ENCODE measurements at places on chromosomes 1 and 21.

- DNase-seq, result no peak
These were observed 21.1 kb downstream of the MAPKAPK2 start for GRCh38 chr1:206705726-206706297.

DNA sequence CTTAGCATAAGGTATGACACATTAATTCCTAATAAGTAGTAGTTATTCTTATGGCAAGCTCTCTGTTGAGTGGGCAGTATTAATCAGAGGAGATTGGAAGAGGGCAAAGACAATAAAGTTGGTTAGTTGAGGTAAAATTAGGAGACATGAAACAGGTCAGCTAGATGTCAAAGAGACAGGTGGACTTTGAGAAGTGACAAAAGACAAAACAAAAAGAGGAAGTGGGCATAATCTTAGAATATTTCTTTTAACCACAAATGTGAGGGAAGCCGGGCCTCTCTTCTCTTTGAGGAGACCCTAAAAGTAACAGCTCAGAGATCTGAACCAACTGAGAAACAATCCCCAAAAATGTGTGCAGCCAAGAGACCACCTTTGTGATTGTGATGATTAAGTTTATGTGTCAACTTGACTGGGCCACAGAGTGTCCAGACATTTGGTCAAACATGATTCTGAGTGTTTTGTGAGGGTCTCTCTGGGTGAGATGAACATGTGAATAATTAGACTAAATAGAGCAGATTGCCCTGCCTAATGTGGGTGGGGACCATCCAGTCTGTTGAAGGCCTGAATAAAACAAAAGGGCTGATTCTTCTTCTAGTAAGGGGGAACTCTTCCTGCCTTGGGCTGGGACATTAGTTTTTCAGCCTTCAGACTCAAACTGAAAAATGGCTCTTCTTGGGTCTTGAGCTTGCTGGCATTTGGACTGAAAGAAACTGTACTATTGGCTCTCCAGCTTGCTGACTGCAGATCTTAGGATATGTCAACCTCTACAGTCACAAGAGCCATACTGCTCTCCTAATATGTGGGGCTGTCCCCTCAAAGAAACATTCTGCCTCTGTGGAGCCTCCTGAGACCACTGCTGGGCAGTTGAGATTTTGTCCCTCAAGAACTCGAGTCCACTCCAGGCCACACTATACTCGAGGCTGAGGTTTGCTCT is 40.0 kb downstream of the FCRL5 start:
- DNase-seq, result no peak

- no peak for DNase-seq
These were observed 130.8 kb downstream of the HFM1 start for GRCh38 chr1:91273875-91274274.

DNA sequence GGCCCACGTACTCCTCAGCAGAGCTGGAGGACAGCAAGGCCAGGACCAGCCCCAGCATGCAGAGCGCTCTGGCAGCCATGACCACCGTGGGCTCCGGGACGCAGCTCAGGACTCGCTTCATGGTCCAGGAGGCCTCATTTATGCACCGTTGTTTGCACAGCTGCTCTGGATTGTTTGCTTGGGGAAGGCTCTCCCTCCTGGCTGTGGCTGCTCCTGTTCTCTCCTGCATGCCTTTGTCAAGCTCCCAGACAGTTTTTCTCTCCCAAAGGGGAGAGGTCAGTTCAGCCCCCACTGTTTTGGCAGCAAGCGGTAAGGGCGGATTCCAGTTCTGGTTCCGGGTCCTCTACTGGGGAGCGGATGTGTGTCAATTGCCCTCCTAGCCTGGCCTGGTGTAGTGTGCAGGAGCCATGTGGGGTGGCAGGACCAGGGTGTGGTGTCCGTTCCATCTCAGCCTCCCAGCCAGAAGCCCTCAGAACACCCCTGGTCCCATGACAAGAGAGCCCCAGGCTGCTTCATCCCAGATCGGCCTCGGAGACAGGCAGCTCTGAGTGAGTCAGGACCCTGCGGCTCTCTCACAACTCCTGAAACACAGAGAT is at the start of gene TFF3:
TFF3 (minus strand) TSS at position 114 of the 596 bp plus-strand sequence; CDS start at position 79, 35 bp downstream.
- peak; percentile 7 for DNase-seq

DNA sequence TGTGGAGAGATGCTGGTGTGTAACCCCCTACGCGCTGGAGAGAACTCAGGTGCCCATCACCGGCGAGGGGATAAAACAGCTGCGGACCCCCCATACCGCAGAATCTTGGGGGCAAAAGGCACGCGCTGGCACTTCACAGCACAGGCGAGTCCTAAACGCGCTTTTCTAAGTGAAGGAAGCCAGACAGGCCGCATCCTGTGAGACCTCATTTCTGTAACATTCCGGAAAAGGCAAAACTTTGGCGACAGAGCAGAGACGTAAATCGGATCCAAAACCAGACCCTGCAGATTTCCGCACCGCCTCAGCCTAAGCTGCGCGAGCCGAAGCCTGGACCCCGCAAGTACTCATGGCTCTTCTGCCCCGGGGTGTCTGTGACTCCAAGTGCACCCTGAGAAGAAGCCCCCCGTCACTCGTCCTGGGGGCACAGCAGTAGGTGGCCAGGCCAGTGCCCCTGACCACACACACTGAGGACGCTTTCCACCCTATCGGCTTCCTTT is 60.9 kb downstream of the SLX9 start:
- DNase-seq, result no peak

DNA sequence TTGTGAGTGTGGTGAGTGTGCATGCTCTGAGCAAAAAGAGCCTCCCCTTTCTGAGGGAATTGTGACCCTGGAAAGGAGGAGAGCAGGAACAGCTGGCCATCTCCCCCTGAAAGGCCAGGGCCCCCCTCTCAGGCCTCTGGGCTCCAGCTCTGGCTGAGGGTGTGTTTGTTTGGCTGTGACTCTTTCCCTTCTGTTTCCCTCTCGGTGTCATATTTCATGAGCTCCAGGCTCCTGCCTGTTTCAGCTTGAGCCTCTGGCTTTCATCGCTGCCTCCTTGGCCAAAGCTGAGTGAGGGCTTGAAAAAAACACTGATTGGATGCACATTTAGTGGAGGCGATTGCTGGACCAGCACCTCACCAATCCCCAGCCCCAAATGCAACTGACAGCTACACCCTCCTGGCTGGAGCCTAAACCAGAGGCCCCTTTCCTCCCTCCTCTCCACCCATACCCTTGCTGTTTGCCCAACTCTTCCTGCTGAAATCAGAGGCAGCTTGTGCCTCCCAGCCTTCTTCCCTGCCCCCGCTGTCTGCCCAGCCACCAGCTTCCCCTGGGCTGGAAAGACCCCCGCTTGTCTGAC is 64.1 kb downstream of the DDR2 start:
- peak; percentile 91 for DNase-seq

DNA sequence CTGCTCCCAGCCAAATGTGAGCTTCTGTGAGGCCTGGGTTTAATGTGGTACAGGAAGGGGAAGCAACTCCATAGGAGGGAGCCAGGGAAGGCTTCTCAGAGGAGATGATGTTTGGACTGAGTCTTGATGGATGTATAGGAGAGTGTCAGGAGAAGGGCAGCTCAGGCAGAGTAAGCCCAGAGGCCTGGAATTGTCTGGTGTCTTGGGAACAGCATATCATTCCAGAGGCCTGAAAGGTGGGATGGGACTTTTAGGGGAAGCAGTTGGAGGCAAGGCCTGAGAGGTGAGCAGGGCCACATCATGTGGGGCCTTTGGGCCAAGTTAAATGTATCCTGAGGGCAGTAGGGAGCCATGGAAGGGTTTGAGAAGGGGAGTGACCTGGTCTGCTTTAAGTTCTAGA is 148.6 kb upstream of the WNT4 start:
- DNase-seq, result no peak

- no peak for DNase-seq
These were observed 29.3 kb downstream of the KIRREL1 start for GRCh38 chr1:158022554-158023312.

GRCh38 chr1:167136191-167136614 is 42.3 kb downstream of the STYXL2 start:
- no peak for DNase-seq

GRCh38 chr1:12386130-12386529 is 156.3 kb downstream of the VPS13D start:
- DNase-seq, result no peak

GRCh38 chr21:42674351-42674940 is 21.0 kb downstream of the PDE9A start:
- peak; percentile 23 for DNase-seq

- no peak for DNase-seq
These were observed 41.0 kb downstream of the RUNX3 start for GRCh38 chr1:24888971-24889676.

- peak; percentile 78 for DNase-seq
These were observed 13.5 kb upstream of the FOXJ3 start for GRCh38 chr1:42348498-42348897.

DNA sequence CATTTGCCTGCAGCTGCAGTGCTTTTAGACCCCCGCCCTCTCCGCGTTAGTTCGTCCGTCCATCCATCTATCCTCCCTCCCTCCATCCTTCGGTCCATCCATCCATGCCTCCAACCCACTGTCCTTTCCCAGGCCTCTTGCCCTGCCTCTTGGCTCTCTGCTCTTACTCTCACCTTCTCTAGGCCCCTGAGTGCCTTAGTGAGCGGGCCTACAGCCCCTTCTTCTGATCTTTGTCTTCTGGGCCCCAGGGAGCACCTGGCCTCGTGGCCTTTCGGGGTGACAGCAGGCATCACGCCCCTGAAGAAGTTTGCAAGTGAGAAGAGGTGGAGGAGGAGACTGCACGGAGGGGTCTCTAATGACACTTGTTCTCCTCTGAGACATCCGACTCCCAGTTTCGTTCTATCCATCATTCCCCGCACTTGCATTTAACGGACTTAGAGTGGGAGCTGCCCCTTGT is 842 bp downstream of the ATXN7L2 start:
- no peak for DNase-seq

DNA sequence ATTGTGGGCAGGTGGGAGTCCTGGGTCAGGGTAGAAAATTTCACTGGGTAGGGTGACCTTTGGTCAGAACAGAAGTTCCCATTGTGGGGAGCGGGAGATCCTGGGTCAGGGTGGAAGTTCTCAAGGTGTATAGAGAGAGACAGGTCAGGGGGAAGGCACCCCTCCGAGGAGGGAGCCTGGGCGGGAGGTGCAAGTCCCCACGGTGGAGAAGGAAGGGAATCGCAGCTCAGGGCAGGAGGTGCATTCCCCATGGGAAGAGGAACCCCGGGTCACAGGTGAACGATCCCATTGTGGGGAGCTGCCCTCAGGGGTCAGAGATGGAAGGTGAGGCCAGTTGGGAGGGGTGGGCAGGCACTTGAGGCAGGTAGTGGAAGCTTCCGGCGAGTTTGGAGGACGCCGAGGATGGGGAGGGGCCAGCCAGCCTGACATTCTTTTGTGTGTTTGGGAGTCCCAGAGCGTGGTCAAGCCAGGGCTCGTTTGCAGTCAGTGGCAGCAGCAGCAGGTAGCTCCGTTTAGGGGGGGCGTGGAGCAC is 637 bp downstream of the LYPLA2 start:
- DNase-seq, result peak; percentile 53

DNA sequence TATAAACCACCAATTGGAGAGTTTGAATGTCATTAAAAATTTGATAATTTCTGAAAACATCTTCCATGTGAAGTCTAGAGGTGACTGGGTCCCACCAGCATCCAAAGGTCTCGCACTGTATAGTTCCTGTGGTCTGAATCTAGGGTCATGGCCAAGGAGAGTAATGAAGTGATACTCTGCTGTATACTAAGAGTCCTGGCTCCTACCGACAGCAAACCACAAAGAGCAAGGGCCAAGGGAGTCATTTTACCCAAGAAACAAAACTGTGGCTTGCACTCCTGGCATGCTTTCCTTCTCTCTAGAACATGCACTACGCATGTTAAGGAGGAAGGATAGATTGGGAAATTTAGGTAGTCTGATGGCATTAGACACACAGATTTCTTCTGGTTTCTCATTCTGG is 115.6 kb downstream of the BRINP2 start:
- DNase-seq, result no peak

DNA sequence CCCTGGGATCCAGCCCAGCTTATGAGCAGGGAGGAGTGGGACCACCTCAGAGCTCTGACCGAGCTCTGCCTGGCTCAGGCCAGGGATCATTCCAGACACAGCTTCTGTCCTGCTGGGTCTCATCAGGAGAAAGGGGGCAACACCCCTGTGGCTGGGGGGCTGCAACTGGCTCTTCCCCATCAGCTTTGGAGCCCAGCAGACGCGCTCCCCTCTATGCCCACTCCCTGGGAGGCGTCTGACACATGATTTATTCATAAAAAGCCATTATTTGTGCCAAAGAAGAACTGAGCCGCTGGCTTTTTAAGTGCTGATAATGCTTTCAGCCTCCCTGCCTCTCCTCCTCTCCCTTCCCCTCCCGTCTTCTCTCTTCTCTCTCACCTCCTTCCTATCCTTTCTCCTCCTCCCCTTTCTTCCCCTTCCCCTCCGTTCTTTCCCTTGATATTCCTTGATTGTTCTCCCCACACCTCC is 25.0 kb downstream of the FOXO6 start:
- no peak for DNase-seq

- no peak for DNase-seq
These were observed 27.7 kb upstream of the NGF start for GRCh38 chr1:115365738-115366137.

DNA sequence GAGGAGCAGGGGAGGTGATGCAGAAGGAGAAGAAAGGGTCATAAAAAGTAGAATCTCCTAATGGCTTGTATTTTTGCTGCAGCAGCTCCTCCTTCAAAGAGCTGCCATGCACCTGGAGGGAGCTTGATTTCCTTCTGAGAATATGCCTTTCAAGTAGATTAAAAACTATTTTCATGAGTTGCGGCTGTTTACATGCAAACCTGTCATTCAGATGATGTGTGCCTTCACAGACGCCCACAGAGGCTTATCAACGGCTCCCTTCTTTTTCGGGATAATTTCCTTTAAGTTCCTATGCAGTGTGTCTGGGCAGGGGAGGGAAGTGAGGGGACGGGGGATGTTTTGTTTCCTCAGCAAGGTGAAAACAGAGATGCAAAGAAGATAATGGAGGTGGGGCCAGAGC is 38.8 kb downstream of the TNR start:
- DNase-seq, result no peak

DNA sequence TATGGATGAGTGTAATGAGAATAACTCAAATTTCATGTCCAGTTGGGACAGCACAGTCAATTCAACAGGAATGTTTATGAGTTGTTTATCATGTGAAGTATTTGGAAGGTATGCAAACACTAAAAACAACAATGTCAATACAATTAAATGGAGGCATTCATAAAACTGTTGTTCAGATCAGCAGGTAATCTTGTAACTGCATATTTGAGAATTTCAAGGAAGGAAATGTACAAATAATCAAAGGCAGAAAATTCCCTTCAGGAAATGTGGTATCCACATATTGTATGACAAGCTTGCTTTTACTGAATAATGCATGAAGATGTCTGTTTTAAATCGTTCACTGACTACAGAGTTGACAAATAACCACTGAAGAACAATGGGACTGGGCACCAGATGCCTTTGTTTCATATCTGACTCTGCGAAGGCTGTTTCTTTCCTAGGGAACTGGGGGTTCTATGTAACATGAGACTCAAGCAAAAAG is 198.3 kb downstream of the LTN1 start:
- no peak for DNase-seq

DNA sequence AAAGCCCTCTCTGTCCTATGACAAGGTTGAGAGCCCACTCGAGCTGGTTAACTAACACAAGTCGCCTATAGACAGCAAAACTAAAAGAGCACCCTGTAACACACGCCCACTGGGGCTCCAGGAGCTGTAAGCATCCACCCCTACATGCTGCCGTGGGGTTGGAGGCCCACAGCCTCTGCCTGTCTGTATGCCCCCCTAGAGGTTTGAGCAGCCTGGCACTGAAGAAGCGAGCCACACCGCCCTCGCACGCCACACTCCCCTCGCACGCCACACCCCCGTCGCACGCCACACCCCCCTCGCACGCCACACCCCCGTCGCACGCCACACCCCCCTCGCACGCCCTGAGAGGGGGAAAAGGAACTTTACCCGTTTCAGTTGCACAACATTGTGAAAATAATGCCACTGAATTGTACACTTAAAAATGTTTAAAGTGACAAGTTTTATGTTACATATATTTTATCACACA is 13.2 kb upstream of the HMGCL start:
- DNase-seq, result peak; percentile 78

- DNase-seq, result no peak
These were observed 40.2 kb upstream of the VWA5B1 start for GRCh38 chr1:20250340-20250989.
